ENCODE measurements at places on chromosomes 5 and 9.

DNA sequence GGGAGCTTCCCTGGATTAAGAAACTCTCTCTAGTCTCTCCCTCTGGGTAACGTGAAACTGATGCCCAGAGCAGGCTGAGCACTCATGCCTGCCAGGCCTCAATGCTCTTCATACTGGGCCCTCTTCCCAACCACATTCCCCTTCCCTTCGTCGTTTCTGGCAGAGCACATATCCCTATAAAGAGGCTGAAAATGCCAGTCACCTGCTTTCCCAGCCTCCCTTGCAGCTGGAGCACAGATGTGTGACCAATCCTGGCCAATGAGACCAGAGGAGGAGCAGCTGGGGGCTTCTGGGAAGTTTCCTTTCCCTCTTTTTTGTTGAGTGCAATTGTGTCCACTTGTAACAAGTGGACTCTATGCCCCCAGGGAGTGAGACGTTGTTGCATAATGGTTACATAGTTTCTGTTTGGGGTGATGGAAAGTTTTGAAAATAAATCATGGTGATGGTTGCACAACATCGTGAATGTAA, 30.2 kb upstream of the SMIM23 start:
- no peak for DNase-seq

DNA sequence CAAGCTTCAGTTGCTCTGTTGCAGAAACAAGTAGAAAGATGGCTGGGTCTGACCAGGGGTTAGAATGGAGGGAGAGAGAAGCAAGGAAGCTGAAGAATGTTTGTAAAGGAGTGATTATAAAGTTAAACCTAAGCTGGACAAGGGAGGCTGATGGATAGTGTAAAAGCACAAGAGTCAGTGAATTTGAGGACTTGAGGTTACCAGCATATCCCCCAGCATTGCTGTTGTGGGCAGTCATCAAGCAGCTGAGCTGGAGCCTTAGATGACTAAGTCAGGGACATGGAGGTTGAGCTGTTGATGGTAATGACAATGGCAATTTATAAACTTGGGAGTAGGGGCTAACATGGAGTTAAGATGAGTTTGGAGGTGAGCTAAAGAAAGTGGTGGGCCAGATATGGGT, 131.5 kb downstream of the ERCC6L2 start:
- no peak for DNase-seq

- DNase-seq, result no peak
Observed at GRCh38 chr9:89732295-89732938, 127.6 kb downstream of the GADD45G start.

- no peak for DNase-seq
Observed at GRCh38 chr9:11755951-11756350, 937.2 kb upstream of the TYRP1 start.

DNA sequence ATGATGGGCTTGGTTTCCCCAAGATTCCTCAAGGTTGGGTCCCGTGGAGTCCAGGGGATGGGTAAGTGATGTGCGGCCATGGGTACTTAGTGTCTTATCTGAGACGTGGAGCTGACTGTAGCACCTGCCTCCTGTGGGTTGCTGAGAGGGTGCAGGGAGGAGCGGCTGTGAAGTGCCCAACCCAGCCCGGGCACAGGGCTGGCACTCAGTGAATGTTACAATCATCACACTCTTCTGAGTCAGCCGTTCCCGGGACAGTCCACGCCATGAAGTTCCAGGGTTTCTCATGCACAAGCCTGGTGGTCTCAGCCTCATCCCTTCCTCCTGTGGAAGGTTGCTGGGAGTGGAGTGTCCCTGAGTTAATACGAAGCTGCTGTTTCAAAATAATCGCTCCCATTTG, 29.1 kb downstream of the NTNG2 start:
- DNase-seq, result no peak

- DNase-seq, result no peak
Observed at GRCh38 chr5:148711961-148712360, 57.6 kb upstream of the HTR4 start.

GRCh38 chr5:169736653-169737052, 99.6 kb downstream of the DOCK2 start:
- no peak for DNase-seq

GRCh38 chr9:129368444-129368978, 190.4 kb upstream of the IER5L start:
- DNase-seq, result no peak

GRCh38 chr5:90940227-90940995, 381.8 kb downstream of the ADGRV1 start:
- no peak for DNase-seq

- DNase-seq, result no peak
Observed at GRCh38 chr9:27471789-27472188, 52.3 kb upstream of the IFNK start.

DNA sequence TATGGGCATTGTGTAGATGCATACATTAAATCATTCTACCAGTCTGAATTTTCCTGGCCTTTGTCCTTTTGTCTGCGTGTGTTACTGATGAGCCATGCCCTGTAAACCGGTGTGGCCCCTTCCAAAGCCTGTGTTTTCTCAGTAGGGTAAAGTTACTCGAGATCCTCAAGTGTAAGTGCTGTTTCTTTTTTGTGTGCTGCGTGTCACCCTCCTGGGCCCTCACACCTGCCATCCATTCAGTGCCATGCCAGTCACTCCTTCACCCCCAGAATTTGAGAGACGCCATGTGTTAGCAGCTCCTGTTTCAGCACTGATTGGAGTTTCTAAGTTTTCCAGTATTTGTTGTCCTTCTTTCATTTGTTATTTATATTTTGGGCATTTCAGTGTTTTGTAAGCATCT, 288.2 kb downstream of the FANCC start:
- DNase-seq, result no peak

DNA sequence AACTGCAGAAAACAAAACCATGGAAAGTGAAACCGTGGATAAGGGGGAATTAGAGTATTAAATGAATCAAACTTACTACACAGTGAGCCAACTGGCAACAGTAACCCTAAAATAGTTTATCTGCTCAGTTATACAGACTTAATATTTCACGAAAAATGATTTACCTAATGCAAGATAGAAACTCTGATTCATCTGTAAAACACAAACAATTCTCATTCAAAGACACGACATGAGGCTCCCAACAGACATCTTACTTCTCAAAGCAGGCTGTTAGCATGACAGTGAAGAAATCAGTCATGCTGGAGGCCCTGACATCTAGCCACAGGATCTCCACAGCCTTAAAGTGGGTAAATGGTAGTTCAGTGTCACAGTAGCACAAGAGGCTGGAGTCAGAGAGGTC, 131.2 kb downstream of the FBN2 start:
- DNase-seq, result no peak

DNA sequence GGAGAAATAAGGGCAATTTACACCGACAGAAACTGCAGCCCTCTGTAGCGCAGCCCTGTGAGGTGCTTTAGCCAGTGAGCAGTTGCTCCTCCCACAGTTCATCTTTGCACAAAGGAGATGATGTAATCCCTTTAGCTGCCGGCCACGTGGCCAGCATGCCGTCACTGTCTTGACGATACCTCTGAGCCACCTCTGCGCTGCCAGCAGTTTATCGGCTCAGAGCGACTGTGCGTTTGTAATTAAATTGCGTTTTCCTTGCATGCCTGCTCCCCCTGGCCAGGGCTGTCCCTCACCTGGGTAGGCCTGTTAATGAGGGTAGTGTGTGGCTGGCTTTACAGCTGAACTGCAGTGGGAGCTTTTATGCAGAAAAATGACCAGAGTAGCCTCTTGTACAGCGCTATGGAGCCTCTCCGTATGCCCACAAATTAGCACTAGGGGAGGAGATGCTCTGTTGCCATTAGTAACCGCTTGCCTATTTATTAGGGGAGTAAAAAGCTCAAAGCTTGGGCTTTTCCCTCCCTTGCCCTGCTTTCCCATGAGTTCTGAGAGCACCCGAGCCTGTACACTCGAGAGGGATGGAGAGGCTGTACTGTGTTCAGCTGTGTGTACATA, 107.0 kb downstream of the TRIO start:
- no peak for DNase-seq

GRCh38 chr9:87147839-87148238, 200.5 kb upstream of the GAS1 start:
- DNase-seq, result no peak

DNA sequence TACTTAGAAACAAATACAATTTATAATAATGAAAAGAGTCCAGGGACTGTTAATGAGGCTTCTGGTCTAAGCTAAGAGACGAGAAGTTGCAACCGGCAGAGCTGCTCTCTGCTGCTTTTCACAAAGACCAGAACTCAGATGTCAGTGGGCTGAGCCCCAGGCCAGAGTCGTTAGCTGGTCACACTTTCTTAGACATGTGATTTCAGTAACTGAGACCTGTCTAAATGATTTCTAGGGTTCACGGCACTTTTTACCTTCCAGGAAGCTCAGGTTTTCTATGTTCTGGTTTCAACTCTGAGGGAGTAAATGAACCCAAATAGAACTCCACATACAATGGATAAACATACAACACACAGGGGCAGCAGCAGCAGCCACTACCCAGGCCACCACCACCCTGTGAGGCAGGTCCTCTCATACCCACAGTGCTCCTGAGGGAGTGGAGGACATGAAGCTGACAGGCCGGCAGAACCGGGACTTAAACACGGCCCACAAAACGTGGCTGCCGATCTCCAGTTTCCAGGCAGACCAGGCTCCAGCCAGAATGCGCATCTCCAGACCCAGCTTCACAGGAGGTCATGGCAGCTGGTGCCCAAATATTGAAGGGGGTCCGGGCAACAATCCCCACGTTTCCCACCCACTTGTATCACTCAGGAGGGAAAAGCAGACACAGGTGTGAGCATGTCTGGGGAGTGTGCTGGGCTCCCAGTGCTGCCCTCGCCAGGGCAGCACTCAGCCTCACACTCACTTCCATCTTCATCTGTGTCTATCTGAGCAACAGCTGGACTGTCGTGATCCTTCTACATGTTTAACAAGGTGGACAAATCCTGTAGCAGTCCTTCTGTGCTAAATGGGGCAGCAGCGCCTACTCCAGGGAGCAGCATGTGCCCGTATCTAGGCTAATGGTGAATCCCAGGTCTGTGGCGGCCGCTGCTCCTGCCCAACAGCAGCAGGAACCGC, 38.8 kb downstream of the IARS1 start:
- no peak for DNase-seq

DNA sequence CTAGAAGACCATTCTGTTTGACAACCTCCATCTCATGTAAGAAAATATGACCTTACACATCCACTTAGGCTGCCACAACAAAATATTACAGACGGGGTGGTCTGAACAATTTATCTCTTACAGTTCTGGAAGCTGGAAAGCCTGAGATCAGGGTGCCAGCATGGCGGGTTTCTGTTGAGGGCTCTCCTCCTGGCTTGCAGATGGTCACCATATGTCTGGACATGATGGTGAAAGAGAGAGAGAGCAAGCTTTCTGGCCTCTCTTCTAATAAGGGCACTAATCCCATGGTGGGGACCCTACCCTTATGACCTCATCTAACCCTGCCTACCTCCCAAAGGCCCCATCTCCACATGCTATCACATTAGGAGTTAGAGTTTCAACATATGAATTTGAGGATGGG, 66.0 kb downstream of the AMBP start:
- no peak for DNase-seq

DNA sequence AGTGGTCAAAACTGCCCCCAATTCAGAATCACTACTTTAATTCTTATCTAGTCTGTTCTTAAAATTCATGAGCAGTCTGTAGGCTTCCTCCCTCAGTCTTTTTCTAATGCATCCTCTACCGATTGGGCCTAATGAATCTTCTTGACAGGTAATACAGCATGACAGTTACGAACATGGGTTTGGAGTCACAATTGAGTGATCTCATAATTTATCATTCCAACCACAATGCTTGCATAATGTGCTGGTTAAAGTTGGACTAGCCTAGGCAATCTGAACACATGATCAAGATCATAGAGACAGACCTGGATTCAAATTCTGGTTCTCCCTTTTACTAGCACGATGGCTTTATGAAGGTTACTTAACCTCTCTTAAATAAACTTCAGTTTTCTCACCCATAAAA, 33.1 kb upstream of the SETD9 start:
- no peak for DNase-seq

- DNase-seq, result no peak
Observed at GRCh38 chr5:149807176-149807575, 77.1 kb downstream of the PPARGC1B start.

DNA sequence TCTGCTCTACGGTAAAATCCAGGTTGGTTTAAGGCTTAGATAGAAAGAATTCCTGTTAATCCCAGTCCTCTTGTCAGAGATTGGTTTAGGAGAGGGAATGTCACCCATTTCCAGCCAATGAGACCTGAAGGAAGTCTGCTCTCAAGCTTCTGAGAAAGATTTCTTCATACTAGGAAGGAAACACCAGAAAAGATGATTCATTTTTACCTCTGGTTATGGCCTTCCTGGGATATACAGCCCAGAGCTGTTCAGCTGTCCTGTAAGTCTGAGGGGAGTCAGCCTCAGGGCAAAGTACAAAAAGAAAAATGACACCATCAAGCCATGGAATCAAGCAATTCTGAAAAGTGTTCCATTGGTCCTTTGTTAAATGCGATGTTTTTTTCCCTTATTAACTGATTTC, 18.6 kb upstream of the CFAP95 start:
- no peak for DNase-seq

GRCh38 chr5:93044859-93045666, 536.0 kb downstream of the NR2F1-AS1 start:
- DNase-seq, result no peak

- DNase-seq, result no peak
Observed at GRCh38 chr5:9547122-9547947, 1.5 kb upstream of the SEMA5A start.

GRCh38 chr5:6727231-6727630, 14.0 kb downstream of the TENT4A start:
- no peak for DNase-seq

DNA sequence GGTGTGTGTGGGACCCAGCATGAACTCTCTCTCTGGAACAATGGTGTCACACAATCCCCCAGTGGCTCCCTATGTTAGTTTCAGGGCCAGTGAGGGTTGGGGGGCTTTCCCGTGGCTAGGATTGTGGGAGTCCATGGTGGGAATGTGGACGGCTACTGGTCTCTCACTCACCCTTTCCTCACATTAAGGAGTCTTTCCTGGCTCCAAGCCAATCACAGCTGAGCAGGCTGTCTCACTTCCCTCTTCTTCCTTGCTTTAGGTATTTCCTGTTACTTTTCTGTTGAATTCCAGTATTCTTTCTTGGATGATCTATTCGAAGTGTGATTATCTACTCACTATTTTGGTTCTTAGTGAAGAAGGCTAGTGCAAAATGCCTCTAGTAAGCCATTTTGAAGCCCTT, 324.4 kb upstream of the MPDZ start:
- DNase-seq, result no peak

All from activated CD4-positive, CD25-positive, alpha-beta regulatory T cell treated with anti-CD3 and anti-CD28 coated beads, Interleukin-2, amount 50 U/mL, for 72 hours (primary cell).